Stomach (tissue), 19 donors: ENCODE measurements at places on chromosomes 13 and 19.

GRCh38 chr13:40048551-40048950, 393.1 kb downstream of the COG6 start:
- no peak for DNase-seq

DNA sequence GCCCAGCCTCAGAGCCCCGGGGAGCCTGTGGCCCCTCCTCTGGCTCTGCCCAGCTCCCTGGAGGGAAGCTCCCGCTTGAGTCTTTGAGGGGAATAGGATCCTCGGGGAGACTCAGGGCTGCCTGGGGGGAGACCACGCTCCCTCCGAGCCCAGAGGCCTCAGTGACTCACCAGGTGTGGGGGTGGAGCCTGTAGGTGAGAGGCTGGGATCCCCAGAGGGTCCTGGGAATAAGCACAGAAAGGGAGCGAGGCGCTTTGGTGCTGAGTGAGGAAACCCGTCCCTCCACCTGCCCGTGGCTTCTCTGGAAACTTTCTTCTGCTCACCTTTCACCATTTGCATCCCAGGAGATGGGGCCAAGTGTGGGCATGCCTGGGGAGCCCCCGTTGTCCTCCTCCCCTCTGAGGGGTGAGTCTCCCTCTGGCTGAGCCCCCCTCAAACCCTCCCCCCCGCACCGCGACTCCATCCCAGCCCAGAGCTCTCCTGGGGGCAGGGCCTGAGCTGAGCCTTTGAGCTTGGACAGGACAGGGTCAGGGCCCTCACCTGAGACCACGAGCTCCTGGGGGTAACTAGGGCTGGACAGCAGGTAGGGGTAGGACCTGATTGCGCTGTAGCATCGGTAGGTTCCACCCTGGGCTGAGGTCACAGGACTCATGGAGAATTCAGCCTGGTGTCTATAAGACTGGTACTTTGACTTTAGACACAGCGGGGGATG, 2.7 kb downstream of the LILRB5 start:
- DNase-seq = no peak

DNA sequence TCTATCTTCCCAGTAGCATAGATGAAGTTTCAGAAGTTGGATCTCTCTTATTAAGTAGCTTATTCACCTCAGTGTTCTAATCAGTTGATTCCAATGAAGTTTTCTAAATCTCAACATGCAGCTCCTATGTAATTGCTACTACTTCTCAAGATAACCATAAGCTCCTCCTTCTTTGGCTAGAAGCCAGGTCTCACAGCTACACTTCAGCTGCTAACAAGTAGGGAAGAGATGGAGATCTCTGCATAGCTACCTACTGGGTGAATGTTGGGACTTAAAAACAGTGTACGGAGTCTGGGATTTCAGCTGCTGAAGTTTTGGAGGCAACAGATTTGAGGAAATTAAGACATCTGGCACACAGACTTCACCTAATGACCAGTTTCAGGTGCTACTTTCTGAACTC, 661.0 kb downstream of the SLITRK1 start:
- DNase-seq = no peak

- DNase-seq = no peak
These were observed 18.3 kb upstream of the CEBPA start for GRCh38 chr19:33320636-33321035.

GRCh38 chr13:99709134-99709533, 207.9 kb downstream of the TM9SF2 start:
- no peak for DNase-seq

GRCh38 chr13:93098972-93099371, 127.6 kb upstream of the GPC6 start:
- peak; percentile 44 for DNase-seq

GRCh38 chr19:7868671-7869452, 5.3 kb downstream of the PRR36 start:
- DNase-seq = peak; percentile 84

GRCh38 chr13:43742911-43743310, 43.9 kb downstream of the ENOX1 start:
- no peak for DNase-seq

- no peak for DNase-seq
These were observed 64.4 kb downstream of the RASA3 start for GRCh38 chr13:114067886-114068651.

DNA sequence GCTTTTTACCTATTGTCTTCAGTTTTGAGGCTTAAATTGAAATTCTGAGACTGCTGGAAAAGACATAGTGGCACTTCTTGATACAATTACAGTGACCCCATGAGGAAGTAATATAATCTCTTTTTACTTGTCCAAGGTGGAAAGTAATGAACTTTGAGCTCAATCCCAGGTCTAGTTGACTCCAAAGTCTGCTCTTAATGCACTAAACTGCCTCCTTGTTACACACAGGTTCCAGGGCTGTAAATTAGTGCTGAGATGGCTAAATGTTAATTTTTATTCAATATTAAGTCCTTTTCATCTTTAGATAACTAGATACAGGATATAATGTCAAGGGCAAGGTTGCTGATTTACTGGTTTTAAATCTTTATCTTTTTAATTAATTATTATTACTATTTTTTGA, 2.5 kb downstream of the NUDT15 start:
- DNase-seq = no peak

- no peak for DNase-seq
These were observed 1.4 kb upstream of the RBM26 start for GRCh38 chr13:79407349-79407979.

DNA sequence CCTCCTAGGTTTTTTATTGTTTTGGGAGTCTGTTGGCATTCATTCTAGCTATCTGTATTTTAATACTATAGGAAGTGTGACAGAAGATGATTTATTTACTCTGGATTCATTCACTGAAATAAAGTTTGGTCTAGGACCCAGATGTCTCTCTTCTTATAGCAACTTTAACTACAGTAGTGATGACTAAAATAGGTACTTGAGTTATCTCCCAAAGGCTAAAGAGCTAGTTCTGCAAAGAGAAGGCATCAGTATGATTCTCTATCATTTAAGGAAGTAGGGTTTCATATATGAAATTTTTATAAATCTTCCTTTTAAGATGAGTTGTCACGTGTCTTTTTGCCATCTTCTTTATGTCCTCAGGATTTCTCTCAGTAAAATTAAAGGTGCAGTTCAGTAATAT, 507.4 kb downstream of the KCTD12 start:
- no peak for DNase-seq

DNA sequence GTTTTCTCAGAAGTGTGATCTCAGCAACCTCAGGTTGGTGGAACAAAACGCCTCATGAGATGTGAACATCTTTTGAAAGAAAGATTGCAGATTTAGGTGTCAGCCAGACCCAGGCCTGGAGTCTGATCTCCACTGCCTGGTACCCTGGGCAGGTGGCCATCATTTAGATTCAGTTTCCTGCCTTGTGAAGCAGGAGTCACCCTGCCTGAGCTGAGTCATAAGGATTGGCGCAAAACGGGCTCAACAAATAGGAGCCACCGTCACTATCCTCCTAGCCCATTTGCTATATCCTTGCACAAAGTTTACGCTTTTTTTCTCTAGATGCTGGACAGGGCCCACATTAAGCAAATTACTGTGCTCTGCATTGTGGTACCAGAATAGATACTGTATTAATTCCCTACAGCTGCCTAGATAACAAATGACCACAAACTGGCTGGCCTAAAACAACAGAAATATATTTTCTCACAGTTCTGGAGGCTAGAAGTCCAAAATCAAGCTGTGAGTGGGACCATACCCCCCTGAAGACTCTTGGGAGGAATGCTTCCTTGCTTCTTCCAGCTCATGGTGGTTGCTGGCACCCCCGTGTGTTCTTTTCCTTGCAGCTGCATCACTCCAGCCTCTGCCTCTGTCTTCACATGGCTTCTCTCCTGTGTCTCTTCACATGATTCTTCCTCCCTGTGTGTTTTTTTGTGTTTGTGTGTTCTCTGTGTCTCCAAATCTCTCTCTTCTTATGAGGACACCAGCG, 38.2 kb downstream of the TNFSF11 start:
- no peak for DNase-seq

DNA sequence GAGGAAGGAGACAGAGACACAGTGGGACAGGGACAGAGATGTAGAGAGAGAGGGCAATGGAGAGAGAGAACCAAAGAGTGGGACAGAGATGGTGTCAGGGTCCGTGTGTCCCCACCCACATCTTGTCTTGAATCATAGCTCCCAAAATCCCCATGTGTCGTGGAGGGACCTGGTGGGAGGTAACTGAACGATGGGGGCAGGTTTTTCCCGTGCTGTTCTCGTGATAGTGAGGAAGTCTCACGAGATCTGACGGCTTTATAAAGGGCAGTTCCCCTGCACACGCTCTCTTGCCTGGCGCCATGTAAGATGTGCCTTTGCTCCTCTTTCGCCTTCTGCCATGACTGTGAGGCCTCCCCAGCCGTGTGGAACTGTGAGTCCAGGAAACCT, 7.5 kb upstream of the PLA2G4C start:
- no peak for DNase-seq

DNA sequence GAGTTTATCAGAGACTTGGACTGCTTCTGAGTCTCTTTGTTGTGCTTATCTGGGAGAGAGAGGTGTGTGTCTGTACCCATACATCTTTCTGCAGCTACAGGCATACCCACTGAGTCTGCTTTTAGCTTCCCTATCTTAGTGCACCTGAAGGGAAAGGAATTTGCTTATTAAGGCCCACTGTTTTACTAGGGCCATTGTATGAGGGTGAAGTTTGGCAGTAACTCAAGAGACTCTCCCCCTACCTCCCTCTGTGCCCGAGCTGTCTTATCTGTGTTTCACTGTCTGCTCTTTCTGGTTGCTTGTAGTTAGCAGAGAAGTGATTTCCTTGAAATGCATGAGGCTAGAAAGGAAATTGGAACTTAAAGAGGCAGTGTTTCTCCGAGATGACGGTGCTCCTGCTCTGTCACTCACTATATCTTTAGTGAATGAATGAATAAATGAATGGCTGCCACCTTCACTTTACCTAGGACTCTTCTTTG, 678 bp upstream of the CD33 start:
- no peak for DNase-seq

DNA sequence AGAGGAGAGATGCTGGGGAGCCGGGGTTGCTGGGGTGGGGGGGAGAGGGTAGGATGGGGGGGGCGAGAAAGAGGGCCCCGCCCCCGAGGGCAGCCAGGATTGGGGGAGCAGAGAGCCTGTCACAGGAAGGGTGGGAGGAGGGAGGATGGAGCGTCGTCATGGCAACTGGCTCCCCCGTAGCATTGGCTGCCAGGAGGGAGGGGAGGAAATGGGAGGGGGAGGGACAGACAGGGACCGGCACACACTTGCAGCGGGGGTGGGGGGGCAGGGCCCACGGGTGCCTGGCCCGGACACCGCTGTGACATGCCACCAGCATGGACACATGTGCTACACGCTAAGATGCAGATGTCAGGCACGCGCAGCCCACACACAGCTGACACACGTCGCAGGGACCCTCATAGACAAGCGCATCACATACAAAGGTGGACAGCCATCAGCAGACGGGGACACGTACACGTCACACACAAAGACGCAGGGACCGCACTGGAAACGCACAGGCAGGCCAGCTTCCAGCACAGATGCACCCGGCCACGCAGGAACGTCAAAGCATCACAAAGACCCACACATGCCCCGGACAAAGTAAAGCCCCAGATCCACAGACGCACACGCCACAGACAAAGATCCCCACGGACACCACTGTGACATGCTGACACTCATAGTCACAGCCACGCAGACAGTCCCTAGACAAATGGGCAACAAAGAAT, at the start of gene LMTK3:
Gene LMTK3 (minus strand): TSS at position 36 of the 704 bp plus-strand sequence. CDS start 259 bp downstream, outside the sequence.
- DNase-seq = peak; percentile 79

GRCh38 chr13:50127726-50128291, 112.6 kb downstream of the KCNRG start:
- DNase-seq = peak; percentile 51

GRCh38 chr19:11174336-11174735, 18.8 kb upstream of the SPC24 start:
- DNase-seq = no peak

DNA sequence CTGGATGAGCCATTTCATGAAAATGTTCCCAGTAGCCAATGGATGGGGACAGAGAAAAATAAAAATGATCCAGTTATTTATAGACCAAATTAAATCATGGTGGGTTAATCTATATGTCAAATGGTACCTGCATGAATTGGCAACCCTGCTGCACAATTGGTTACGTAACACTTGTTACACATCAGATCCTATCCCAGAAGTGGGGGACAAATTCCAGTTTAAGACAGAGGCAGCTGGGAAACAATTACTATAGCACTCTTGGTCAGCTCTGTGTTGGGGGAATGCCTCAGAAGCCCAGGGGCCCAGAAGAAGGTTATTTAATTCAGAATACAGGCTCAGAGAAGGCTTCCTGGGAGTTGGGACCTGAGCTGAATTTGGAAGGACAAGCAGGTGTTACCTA, 81.1 kb upstream of the FLT1 start:
- no peak for DNase-seq

DNA sequence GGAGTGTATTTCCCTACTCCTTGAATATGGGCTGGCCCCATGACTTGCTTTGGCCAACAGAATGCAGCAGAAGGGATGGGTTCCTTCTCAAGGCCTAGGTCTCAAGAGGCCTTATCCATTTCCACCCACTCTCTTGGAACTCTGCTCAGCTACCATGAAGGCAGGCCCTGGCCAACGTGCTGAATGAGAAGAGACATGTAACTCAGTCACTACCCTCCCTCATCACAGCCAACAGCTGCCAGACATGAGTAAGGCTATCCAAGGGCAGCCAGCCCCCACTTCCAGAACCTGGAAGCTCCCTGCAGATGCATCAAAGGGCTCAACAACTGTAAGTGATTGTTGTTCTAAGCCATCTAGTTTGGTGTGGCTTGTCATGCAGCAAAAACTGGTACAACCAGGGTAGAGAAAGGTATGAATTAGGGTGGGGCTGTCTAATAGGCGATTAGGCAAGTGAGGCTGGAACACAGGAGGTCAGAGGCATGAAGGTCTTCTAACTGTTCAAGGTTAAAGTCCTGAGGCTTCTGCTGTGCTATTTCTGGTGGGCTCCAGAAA, 1.4 kb upstream of the RASL11A start:
- no peak for DNase-seq

DNA sequence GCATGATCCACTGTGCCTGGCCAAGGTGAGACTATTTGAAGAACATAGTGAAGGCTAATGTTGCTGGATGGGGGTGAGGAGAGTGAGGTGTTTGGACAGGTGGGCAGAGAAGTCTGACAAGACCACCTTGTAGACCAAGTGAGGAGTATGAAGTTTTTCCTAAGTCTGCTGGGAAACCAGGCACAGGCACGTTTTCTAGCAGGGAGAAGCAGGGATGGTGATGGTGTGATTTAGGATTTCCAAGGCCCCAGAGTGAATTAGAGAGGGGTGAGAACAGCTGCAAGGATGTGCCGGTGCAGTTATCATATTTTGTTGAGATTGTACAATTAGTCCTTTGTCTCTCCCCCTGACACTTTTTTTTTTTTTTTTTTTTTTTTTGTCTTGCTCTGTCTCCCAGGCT, 5.6 kb upstream of the PKN1 start:
- DNase-seq = no peak

GRCh38 chr13:21075379-21076249, 14.2 kb upstream of the LATS2 start:
- peak; percentile 34 for DNase-seq

GRCh38 chr19:12871681-12872080, 9.6 kb downstream of the DNASE2 start:
- no peak for DNase-seq

DNA sequence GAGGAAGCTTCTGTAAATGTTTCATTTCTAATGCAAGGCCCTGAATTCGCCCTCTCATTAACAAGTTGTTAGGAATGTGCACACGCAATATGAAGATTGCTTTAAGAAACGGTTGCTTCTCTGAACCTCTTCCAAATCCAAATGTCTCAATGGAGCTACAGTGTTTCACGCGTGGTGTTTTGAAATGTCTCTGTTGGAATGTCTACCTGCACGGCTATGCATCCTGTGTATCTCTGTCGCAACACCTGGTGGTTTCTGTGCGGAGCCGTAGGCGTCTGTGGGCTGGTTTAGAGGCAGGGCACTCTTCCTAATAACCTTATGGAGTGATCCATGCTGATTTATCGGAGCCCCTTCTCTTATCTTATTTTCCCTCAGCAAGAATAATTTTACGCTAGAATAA, 1584.2 kb upstream of the SLC10A2 start:
- no peak for DNase-seq
